ENCODE measurements at places on chromosomes 5 and 9. TPM values are rescaled to one million over a fixed set of nuclear protein-coding genes. Genes with fewer than 3 reads are reported as not detected.

DNA sequence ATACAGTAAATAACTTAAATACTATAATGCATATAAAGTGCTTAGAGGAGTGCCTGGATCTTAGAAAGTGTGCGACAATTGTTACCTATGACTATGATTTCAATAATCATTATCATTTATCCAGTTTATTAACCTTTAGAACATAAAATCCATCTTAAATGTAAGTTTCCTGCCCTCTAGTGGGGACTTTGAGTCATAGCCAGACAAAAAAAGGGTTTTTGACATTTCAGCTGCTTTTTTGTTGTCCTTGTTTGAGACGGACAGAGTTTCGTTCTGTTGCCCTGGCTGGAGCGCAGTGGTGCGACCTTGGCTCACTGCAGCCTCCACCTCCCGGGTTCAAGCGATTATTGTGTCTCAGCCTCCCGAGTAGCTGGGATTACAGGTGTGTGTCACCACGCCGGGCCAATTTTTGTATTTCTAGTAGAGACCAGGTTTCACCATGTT lies 9.7 kb upstream of the C9orf152 start:
- DNase-seq: peak; percentile 65

Gene GRM6
- polyA plus RNA-seq: not detected

DNA sequence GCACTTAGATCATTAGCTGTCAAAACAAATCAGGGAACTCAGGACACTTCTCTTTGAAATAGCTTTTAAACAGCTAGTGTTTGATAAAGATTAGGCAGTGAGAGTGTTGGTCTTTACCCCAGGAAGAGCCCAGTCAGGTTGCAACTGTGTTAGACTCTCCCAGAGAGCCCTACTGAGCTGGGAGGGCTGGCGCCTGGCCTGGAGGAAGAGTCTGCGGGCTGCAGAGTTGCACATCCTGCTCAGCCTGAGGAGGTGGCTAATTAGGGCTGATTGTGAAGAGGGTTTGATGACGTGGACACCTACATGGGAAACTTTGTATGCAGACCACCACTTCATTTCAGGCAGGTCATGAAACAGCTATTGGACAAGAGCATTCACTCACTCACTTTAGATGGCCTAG lies 112.0 kb downstream of the TMEM174 start:
- DNase-seq: no peak

DNA sequence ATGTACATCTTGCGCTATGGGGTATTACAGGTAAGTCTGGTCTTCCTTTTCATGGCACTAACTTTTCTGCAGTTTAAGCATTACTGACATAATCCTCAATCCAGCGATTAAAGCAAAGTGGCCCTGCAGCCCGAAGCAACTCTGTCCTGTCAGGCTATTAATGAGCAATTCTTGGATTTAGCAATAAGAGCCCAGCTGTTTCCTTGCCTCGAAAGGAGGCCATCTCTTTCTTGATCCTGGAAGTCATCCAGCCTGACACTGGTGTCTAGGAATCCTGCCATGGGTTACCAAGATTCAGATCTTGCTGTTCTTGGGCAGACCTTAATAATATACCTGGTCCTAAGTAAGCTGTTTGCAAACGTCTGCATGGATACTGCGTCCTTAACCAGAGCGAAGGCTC lies 102.0 kb downstream of the RFK start:
- no peak for DNase-seq

- DNase-seq: no peak
Observed at GRCh38 chr9:129558063-129558550, 62.8 kb downstream of the C9orf50 start.

- no peak for DNase-seq
Observed at GRCh38 chr9:3954331-3955304, 345.2 kb downstream of the GLIS3 start.

GRCh38 chr5:51397996-51398395 lies 14.7 kb downstream of the ISL1 start:
- DNase-seq: no peak

DNA sequence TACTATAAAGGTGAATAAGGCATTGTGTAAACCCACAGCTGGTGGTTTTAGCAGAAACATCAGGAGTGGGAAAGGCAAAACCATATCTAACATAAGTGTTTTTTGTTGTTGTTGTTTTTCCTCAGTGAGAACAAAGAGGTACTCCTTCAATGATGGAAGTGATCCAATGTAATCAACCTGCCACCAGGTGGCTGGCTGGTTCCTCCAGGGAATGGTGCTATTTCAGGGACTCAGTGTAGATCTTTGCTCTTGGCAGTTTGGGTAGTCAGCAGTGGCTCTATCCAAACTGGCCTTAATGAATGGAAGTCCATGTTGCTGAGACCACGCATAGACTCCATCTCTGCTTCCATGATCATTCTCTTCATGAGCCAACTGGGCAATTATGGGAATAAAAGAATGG lies 10.8 kb downstream of the DMRTA1 start:
- DNase-seq: no peak

DNA sequence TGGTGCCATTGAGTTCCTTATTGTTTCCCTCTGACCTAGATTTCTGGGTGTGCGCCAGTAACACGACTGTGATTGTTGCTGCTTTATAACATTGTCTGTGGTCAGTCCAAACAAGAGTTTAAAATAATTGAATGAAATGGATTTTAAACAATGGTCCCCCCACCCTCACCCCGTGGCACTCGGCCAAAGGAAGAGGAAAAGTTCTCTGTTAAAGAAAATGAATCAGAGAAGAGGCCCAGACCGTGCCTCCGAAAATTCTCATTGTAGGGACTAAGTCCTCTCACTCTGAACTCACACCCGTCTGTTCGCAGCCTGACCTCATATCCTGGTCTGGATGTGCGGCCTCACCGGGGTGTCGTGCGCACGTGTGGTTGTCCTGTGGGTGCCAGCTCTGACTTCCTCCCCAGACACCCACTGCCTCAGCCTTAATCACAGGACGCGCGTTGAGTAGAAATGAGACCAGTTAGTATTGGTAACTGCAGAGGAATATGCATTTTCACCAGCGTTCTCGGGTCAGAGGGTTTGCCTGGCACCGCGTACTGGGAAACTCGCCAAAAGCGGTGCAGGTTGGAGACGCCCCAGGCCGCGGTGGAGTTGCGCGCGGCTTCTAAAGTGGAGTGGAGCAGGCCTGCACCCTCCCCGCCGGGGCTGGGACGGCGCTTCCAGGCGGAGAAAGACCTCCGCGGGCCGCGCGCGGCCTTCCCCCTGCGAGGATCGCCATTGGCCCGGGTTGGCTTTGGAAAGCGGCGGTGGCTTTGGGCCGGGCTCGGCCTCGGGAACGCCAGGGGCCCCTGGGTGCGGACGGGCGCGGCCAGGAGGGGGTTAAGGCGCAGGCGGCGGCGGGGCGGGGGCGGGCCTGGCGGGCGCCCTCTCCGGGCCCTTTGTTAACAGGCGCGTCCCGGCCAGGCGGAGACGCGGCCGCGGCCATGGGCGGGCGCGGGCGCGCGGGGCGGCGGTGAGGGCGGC lies at the start of gene ABL1:
Gene ABL1, plus strand, starts transcription at position 884 of the 966 bp plus-strand sequence. CDS start 193 bp downstream, outside the sequence.
- peak; percentile 88 for DNase-seq

All from endothelial cell of umbilical vein (primary cell).